Articular chondrocyte of knee joint (primary cell): ENCODE measurements at places on chromosomes 12 and 14. TPM values are rescaled to one million over a fixed set of nuclear protein-coding genes. Genes with fewer than 3 reads are reported as not detected.

SPIC gene
- not detected in 2 replicates for total RNA-seq

SRRM4 gene
- total RNA-seq = not detected in 2 replicates

CD163L1 gene
- 0.52 and 0.54 TPM in 2 replicates for total RNA-seq

FOXG1 gene
- total RNA-seq = under 0.01 TPM in 1 of 2 replicates, not detected in the other

DPPA3 gene
- total RNA-seq = not detected in 2 replicates

SLC16A7 gene
- total RNA-seq = 59.6 and 61.2 TPM in 2 replicates

PGF gene
- 7.4 and 30.1 TPM in 2 replicates for total RNA-seq

C14orf180 gene
- not detected in 2 replicates for total RNA-seq

KRT74 gene
- total RNA-seq = not detected in 2 replicates

SIX4 gene
- total RNA-seq = 27.2 and 42.6 TPM in 2 replicates

SAMD15 gene
- 6.3 and 8.5 TPM in 2 replicates for total RNA-seq

EIF2S3B gene
- 1.7 and 4.0 TPM in 2 replicates for total RNA-seq

KRT77 gene
- total RNA-seq = not detected in 2 replicates

PRH2 gene
- total RNA-seq = 0.54 TPM in 1 of 2 replicates, not detected in the other

PTPN6 gene
- total RNA-seq = 0.43 and 0.91 TPM in 2 replicates

ACSS3 gene
- total RNA-seq = 12.6 and 14.2 TPM in 2 replicates

OTX2 gene
- not detected in 2 replicates for total RNA-seq

SMIM41 gene
- 0.39 and 0.65 TPM in 2 replicates for total RNA-seq

DCN gene
- 6,413 and 6,491 TPM in 2 replicates for total RNA-seq

LUM gene
- total RNA-seq = 7,416 and 8,099 TPM in 2 replicates

SLCO1A2 gene
- not detected in 2 replicates for total RNA-seq
